A172 (cell line): ENCODE measurements at places on chromosomes 5 and 9. TPM values are rescaled to one million over a fixed set of nuclear protein-coding genes. Genes with fewer than 3 reads are reported as not detected.

AFAP1L1 gene
- 0.36 and 1.4 TPM in 2 replicates for total RNA-seq

TRAPPC13 gene
- total RNA-seq = 45.8 and 52.1 TPM in 2 replicates

HAPLN1 gene
- 35.6 and 62.6 TPM in 2 replicates for total RNA-seq

ZNF883 gene
- total RNA-seq = not detected in 2 replicates

SLIT3 gene
- 0.12 and 0.31 TPM in 2 replicates for total RNA-seq

SH3TC2 gene
- 7.8 and 10.1 TPM in 2 replicates for total RNA-seq

PSIP1 gene
- 89.4 and 128 TPM in 2 replicates for total RNA-seq

IL31RA gene
- total RNA-seq = 1.6 and 2.6 TPM in 2 replicates

PRLR gene
- 0.36 TPM in 1 of 2 replicates, not detected in the other for total RNA-seq

PCDHGB4 gene
- 0.07 TPM in 2 replicates for total RNA-seq

- DNase-seq = no peak
These were observed 52.1 kb downstream of the TSSK1B start for GRCh38 chr5:113382731-113383130.

DNA sequence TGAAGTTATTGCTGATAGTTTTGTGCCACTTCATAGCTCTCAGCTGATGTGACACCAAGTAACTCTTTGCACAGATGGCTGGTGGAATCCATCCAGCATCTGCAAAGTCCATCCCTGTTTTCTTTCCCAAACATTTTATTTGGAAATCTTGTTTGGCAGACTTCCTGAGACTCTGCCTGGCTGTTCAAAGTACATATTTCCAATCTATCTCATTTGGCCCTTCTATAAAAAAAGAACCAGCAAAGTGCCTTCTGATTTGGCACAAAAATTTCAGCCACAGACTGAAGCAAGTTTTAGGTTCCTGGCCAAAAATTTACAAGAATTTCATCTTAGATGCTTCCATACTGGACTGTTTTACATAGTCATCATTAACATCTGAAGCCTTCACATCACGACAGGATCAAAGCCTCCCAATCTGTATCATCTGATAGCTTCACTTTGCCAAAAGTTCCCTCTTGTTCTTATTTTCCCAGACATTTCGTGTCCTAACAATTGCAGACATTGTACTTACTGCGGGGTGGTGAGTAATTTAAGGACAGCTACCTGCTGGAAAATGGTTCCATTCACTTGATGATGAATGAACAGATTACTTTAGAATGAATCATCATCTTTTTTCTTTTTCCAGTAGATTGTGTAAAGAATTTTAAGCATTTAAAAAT is 377.3 kb downstream of the KIAA0825 start:
- DNase-seq = peak; percentile 84

- peak; percentile 61 for DNase-seq
These were observed 78.7 kb upstream of the SAP30L start for GRCh38 chr5:154367101-154367500.

DNA sequence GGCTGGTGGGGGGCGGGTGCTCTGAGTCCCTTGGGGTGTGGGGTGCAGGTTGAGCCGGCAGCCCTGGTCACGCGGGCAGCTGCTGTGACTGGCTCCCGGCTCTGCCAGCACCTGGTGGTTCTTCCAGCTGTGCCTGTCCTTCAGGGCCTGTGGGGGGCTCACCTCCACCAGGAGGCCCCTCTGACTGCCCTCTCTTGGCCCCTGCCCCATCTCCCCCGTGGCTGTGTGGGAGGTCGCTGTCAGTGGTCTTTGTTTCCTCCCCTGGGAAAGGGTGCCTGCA is 3.3 kb downstream of the RXRA start:
- DNase-seq = no peak

- DNase-seq = no peak
These were observed 14.4 kb upstream of the SMIM15 start for GRCh38 chr5:61176631-61177030.

- DNase-seq = no peak
These were observed 15.3 kb upstream of the SAP30L start for GRCh38 chr5:154430466-154430865.

GRCh38 chr9:120892748-120893610 is 16.0 kb upstream of the PHF19 start:
- DNase-seq = peak; percentile 95

GRCh38 chr9:125429476-125430160 is 168.0 kb downstream of the GAPVD1 start:
- no peak for DNase-seq

- DNase-seq = no peak
These were observed 214.1 kb downstream of the SMARCA2 start for GRCh38 chr9:2229109-2229721.

- no peak for DNase-seq
These were observed 354.8 kb downstream of the TMEM232 start for GRCh38 chr5:110371725-110372041.

DNA sequence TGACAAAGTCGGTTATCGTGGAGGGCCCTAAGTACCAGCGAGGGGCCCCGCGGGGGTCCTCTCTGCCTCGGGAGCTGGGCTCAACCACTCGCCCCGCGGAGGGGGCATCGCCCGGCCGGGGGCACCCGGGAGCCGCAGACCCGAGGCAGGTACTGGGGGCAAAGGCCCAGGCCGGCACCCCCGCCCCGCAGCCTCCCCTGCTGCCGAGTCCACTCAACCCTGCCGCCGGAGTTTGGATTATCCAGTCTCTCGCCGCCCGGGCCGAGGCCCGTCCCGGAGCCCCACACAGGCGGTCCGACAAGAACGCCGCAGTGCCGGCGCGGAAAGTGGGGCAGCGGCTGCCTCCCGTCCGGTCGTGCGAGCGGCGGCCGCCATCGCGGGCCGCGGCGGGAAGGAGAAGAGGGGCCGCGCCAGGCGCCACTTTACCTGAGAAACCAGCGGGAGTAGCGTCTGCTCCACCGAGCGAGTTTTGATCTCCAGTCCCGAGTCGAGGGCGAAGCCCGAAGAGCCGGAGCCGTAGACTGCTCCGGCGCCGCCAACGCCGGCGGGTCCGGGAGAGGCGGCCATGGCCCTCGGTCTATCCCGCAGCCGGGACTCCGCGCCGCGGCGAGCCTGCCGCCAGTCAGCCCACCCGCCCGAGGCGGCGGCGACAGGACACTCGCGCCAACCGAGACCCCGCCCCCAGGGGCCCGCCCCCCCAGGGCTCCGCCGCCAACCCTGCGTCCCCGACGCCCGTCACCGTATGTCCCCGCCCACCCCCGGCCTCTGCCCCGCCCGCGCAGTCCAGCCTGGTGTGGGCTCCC is at the start of gene CTNNAL1:
Gene CTNNAL1, minus strand, starts transcription at position 624 of the 803 bp plus-strand sequence. Its CDS starts 57 bp downstream, at position 567.
- peak; percentile 83 for DNase-seq

DNA sequence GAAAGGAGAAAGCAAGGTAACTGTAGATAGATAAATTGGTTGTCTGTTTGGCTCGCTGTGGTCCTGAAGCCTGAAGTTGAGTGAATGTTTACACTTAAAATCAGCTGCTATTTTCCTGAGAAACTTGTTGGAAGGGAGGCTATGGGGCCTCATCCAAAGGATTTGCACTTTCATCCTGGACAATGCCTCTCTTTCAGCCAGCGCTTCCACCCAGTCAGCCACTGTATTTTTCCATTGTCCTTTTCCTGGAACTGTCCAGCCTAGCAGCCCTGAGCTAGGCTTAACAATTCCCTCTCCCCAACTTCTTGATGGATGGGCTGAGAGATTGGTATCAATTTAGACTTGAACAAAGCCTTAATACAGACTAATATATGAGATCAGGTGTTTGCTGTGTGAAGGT is 429.2 kb downstream of the DMAC1 start:
- DNase-seq = no peak

GRCh38 chr5:68396722-68397121 is 181.2 kb downstream of the PIK3R1 start:
- DNase-seq = no peak

DNA sequence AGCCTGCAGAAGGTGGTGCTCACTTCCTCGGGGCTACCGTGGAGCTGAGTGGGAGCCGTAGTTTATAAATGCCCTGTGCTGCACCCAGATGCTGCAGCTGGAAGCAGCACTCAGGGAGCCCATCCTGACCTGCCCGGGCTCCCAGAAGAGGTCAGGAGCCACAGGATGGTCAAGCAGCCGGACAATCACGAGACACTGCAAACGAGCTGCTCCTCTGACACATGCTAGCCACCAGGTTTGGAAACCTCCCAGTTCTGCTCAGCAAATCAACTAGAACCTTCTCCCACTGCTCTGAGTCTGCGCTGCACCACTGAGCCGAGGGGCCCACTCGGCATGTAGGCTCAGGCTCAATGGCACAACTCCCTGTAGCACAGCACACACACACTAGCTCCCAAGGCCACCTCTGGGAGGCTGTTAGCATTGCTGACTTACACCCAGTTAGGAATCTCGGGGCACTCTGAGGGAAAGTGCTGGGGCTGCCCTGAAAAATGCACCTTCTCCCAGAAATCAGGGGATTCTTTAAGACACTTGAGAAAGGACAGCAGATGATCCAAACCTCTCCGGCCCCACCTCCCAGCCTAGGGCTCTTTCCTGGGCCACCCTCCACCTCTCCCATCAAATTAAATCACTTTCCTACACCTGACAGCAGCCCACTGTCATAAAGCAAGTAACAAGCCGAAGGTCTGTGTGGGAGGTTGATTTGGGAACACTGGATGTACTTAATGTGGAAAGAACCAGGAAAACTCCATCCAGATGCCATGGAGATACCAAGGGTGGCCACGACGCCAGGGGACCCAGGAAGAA is 59.1 kb downstream of the PSMB7 start:
- no peak for DNase-seq

DNA sequence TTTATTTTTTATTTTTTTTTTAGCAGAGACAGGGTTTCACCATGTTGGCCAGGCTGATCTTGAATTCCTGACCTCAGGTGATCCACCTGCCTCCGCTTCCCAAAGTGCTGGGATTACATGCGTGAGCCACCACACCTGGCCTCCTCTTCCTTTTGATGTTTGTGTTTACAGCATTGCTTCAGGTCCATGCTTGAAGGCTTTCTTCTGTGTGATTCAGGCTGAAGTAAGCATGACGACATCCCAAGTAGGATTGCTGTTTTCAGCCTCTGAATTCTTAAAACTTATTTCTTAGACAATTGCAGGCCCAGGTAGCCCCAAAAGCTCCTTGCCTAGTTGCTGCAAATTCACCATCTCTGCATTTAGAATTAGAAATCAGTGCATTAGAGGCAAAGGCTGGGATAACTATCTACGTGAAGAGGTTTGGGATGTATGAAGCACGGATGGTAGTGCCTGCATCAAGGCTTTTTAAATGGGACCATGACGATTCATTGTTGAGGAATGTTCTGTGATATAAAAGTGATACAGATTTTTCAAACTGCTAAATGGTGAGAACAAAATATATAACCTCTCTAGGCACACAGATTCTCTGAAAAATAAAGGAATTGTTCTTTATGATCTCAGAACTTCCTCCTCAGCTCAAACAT is 3.0 kb upstream of the ETF1 start:
- no peak for DNase-seq

GRCh38 chr5:74966141-74967026 is 86.0 kb downstream of the GCNT4 start:
- DNase-seq = no peak

GRCh38 chr5:79873187-79873586 is 117.9 kb downstream of the MTX3 start:
- DNase-seq = no peak

GRCh38 chr5:151758141-151758429 is 346 bp downstream of the ATOX1 start:
- DNase-seq = peak; percentile 33

DNA sequence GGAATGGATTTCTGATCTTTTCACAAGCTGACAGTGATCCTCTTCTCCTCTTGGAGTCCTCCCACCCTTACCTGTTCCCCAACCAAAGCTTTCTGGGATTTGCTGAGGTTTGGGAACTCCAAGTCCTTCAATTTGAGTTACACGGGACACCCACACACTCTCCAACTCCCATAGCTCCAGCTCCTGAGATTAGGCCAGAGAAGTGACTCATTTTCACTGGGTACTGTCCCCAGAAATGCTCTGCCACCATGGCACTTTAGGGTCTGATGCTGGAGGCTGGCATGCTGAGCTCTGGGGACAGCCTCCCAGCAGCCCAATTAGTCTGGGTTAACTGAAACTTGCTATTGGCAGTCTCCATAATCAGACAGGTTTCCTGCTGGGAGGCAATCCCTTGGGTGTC is 14.0 kb upstream of the HRCT1 start:
- DNase-seq = no peak

- DNase-seq = no peak
These were observed 103.1 kb downstream of the MTREX start for GRCh38 chr5:55410845-55411244.
